ENCODE measurements at places on chromosomes 5 and 9. TPM values are rescaled to one million over a fixed set of nuclear protein-coding genes. Genes with fewer than 3 reads are reported as not detected.
A peak's percentile ranks its signal among the peaks of the same experiment; 100 is the strongest.

- peaks cover 4% of the 10 kb centered on the region for H3K27me3 ChIP-seq
- no peaks in the 10 kb centered on the region for H3K4me1 ChIP-seq
- H3K36me3 ChIP-seq = no peaks in the 10 kb centered on the region
- H3K27ac ChIP-seq = no peak overlapping the region
- DNase-seq = no peak
- no peak overlapping the region for H3K4me3 ChIP-seq
Measured at GRCh38 chr5:179415291-179416060, 70.2 kb upstream of the ADAMTS2 start.

The PCDHB16 gene
- not detected for total RNA-seq

DNA sequence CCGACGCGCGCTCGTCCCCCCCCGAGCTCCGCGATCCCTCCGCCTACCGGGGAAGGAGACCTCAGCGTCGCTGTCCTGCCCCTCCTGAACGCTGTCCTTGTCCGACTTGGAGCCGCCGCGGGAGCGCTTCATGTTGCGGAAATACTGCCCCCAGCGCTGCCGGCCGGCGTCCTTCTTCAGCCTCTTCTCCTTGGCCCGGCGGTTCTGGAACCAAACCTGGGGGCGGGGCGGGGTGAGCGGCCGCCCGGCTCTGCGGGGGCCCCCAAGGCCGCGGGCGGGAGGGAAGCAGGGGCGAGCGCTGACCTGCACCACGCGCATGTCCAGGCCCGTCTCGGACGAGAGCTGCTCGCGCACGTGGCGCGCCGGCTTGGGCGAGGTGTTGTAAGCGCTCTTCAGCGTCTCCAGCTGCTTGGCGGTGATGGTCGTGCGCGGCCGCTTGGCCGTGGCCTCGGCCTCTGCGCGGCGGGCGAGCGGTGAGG lies 6.3 kb downstream of the LHX3 start:
- no peaks in the 10 kb centered on the region for H3K27me3 ChIP-seq
- DNase-seq = peak; percentile 43
- H3K36me3 ChIP-seq = no peaks in the 10 kb centered on the region
- no peak overlapping the region for H3K4me3 ChIP-seq
- H3K4me1 ChIP-seq = peaks cover 39% of the 10 kb centered on the region

- no peak overlapping the region for H3K4me3 ChIP-seq
- no peak for DNase-seq
- H3K36me3 ChIP-seq = no peaks in the 10 kb centered on the region
- H3K27me3 ChIP-seq = no peaks in the 10 kb centered on the region
- peaks cover 15% of the 10 kb centered on the region for H3K4me1 ChIP-seq
Measured at GRCh38 chr9:136078024-136078423, 17.1 kb downstream of the NACC2 start.

DNA sequence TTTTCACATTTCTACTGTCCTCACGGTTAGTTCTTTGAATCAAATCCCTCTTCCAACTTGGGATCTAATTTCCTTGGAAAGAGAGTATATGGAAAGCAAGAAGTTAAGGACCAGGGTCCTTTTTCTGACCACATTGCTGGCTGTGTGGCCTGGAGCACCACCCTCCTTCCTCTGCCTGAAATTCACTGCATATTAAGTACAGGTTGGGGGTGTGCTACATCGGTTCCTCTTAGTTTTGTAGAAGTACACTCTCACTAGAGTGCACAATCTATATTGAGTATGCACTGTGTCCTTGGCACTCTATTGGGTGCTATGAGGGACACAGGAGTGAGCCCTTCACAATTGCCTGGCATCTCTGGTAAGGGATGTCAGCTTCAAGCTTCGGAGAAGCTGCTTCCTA lies 53.8 kb upstream of the KLF9 start:
- H3K4me1 ChIP-seq = no peaks in the 10 kb centered on the region
- H3K27me3 ChIP-seq = no peaks in the 10 kb centered on the region
- H3K4me3 ChIP-seq = no peak overlapping the region

GRCh38 chr5:73825199-73825598 lies 199.2 kb downstream of the ARHGEF28 start:
- H3K36me3 ChIP-seq = no peaks in the 10 kb centered on the region
- H3K4me3 ChIP-seq = no peak overlapping the region
- H3K27ac ChIP-seq = no peak overlapping the region

DNA sequence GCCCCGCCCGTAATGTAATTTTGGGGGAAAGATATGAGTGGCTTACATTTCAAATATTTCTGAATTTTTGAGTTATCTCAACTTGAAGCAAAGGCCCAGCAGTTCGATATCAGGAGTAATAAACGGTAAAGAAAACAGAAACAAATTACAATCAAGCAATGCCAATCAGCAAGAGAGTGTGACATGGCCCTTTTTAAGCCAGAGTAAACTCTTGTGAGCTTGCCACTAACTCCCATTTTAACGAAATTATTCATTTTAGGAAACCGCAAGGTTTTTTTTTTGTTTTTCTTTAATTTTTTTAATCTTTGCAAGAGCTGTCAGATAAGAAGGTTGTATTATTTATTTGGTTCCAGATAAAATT lies 17.6 kb upstream of the CDK7 start:
- no peaks in the 10 kb centered on the region for H3K27me3 ChIP-seq
- H3K36me3 ChIP-seq = peaks cover 2% of the 10 kb centered on the region
- H3K4me1 ChIP-seq = peaks cover 17% of the 10 kb centered on the region
- peak overlapping the region; percentile 92 for H3K4me3 ChIP-seq

The CARD9 gene
- total RNA-seq = 0.57 TPM

The SAXO1 gene
- total RNA-seq = not detected

The ZNF883 gene
- 0.54 TPM for total RNA-seq

The CCNO gene
- not detected for total RNA-seq

DNA sequence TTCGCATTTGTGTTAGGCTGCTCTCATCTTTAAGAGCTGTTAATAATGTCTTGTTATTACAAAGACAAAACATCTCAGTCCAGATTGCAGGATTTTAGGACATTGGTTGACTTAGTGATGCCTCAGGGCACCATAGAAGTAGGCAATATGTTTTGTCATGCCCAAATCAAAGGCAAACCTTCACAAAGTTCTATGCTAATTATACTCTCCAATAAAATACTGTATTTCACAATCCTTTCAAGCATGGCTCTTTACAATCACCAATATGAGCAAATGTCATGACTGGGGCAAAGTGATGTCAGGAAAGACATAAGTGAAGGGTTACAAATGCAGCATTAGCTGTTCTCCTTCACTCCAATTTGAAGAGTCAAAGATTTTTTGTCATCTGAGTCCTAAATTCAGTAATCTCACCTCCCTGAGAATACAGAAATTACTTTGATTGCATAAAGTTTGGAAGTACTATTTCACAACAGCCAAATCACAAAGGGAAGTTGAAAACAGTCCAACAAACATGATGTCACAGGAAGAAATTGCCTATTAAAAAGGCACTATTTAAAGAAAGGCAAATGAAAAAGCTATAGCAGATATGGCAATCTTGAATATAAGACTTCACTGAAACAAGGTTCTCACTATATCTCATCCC lies 303.2 kb downstream of the PRR16 start:
- H3K4me3 ChIP-seq = no peak overlapping the region
- H3K27me3 ChIP-seq = no peaks in the 10 kb centered on the region
- H3K4me1 ChIP-seq = no peaks in the 10 kb centered on the region
- no peaks in the 10 kb centered on the region for H3K36me3 ChIP-seq
- no peak overlapping the region for H3K27ac ChIP-seq
- no peak for DNase-seq

- no peaks in the 10 kb centered on the region for H3K27me3 ChIP-seq
- no peaks in the 10 kb centered on the region for H3K36me3 ChIP-seq
- peak overlapping the region; percentile 88 for H3K4me3 ChIP-seq
- H3K27ac ChIP-seq = no peak overlapping the region
Measured at GRCh38 chr9:15307523-15307841, 466 bp upstream of the TTC39B start.

The C9orf50 gene
- total RNA-seq = not detected

- no peak for DNase-seq
- no peaks in the 10 kb centered on the region for H3K36me3 ChIP-seq
- H3K4me1 ChIP-seq = no peaks in the 10 kb centered on the region
- no peak overlapping the region for H3K4me3 ChIP-seq
- H3K27ac ChIP-seq = no peak overlapping the region
Measured at GRCh38 chr5:106699198-106699597, 971.5 kb downstream of the EFNA5 start.

GRCh38 chr5:9499498-9499876 lies 46.4 kb downstream of the SEMA5A start:
- no peak for DNase-seq
- H3K27ac ChIP-seq = no peak overlapping the region
- no peak overlapping the region for H3K4me3 ChIP-seq
- no peaks in the 10 kb centered on the region for H3K27me3 ChIP-seq
- no peaks in the 10 kb centered on the region for H3K36me3 ChIP-seq
- no peaks in the 10 kb centered on the region for H3K4me1 ChIP-seq

The NUTM2G gene
- not detected for total RNA-seq

GRCh38 chr9:81893929-81894328 lies 34.3 kb upstream of the SPATA31D4 start:
- DNase-seq = no peak
- no peaks in the 10 kb centered on the region for H3K4me1 ChIP-seq
- H3K27me3 ChIP-seq = no peaks in the 10 kb centered on the region
- no peak overlapping the region for H3K4me3 ChIP-seq

The CER1 gene
- not detected for total RNA-seq

GRCh38 chr9:3875361-3876132 lies 349.7 kb upstream of the RFX3 start:
- no peak overlapping the region for H3K27ac ChIP-seq
- no peaks in the 10 kb centered on the region for H3K4me1 ChIP-seq
- no peaks in the 10 kb centered on the region for H3K36me3 ChIP-seq
- no peak for DNase-seq
- no peak overlapping the region for H3K4me3 ChIP-seq

GRCh38 chr9:112520069-112520468 lies 33.4 kb downstream of the KIAA1958 start:
- no peak overlapping the region for H3K4me3 ChIP-seq
- no peaks in the 10 kb centered on the region for H3K27me3 ChIP-seq
- DNase-seq = no peak
- no peaks in the 10 kb centered on the region for H3K36me3 ChIP-seq
- H3K4me1 ChIP-seq = no peaks in the 10 kb centered on the region

GRCh38 chr5:27234916-27235315 lies 196.5 kb upstream of the CDH9 start:
- no peaks in the 10 kb centered on the region for H3K27me3 ChIP-seq
- no peak overlapping the region for H3K4me3 ChIP-seq
- no peak for DNase-seq
- H3K36me3 ChIP-seq = no peaks in the 10 kb centered on the region
- H3K27ac ChIP-seq = no peak overlapping the region
- no peaks in the 10 kb centered on the region for H3K4me1 ChIP-seq

The SLC25A48 gene
- total RNA-seq = not detected

DNA sequence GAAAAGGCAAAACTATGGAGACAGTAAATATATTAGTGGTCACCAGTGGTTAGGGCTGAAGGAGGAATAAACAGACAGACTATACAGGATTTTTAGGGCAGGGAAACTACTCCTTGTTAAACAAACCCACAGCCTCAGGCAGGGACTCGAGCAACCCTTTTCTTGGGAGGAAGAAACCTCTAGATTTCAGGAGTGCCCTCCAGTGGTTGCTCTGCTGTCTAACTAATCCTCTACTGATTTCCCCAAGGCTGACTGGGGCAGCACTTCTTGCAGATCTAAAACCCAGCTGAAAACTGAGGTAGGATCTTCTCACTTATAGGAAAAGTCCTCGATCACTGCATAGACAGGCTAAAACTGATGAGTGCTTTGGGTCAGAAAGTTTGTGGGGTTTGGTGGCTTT lies 176.8 kb downstream of the ISOC1 start:
- H3K4me1 ChIP-seq = no peaks in the 10 kb centered on the region
- no peak overlapping the region for H3K4me3 ChIP-seq
- no peaks in the 10 kb centered on the region for H3K36me3 ChIP-seq

GRCh38 chr5:54117957-54118356 lies 192.4 kb downstream of the ARL15 start:
- no peak for DNase-seq
- H3K27ac ChIP-seq = no peak overlapping the region
- no peaks in the 10 kb centered on the region for H3K27me3 ChIP-seq
- H3K36me3 ChIP-seq = peaks cover 1% of the 10 kb centered on the region

The PCDHB5 gene
- total RNA-seq = not detected

DNA sequence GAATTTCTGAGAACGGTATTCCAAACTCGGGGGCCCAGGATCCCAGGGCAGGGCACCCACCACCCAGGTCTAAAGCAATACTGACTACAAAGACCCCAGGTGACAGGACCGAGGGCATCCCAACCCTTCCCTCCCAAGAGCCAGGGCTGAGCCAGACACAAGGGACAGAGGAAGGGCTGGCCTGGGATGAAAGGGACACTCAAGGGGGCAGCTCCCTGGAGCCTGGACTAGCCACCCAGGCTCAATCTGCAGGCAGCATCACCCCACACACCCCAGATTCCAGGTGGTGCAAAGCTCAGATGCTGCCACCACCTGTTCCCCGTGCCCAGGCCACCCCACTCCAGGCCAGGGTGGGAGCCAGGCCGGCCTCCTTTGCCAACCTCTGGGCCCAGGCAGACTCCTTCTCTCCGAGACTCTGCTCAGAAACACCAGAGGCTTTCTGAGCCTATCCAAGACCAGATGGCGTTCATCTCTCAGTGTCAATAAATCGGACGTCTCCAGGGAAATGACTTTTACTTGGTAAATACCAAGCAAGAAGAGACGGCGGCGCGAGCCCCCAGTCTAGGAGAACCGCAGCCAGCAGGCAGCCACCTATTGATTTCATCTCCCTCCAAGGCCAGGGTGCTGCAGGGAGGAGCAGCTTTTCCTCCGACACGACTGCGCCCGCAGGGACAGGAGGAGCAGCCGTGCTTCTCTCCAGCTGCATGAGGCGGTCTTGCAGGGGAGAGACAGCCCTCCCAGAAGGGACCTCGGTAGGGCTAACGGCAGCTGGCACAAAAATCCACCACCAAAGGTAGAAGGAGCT lies 94.1 kb upstream of the ADAMTS2 start:
- DNase-seq = no peak
- no peak overlapping the region for H3K27ac ChIP-seq
- no peaks in the 10 kb centered on the region for H3K36me3 ChIP-seq
- H3K4me3 ChIP-seq = no peak overlapping the region
- H3K4me1 ChIP-seq = no peaks in the 10 kb centered on the region
- no peaks in the 10 kb centered on the region for H3K27me3 ChIP-seq

DNA sequence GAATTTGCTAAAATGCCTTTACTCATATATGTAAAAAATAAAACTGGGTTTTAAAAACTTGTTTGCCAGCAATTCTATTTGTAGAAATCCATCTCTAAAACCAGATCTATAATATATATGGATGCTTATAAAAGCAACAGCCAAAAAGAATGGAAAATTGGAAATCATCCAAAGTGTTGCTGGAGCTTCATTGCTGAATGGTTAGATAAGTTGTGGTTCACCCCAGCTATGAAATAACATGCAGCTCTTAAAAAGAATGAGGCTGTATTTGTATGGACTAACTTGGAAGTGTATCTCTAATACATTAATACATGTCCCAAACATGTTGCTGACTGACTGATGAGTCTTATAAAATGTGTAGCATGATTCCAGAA lies 76.2 kb downstream of the STK10 start:
- H3K4me1 ChIP-seq = peaks cover 76% of the 10 kb centered on the region
- H3K36me3 ChIP-seq = no peaks in the 10 kb centered on the region
- peak overlapping the region; percentile 94 for H3K27ac ChIP-seq
- no peak for DNase-seq
